ENCODE measurements at places on chromosomes 4 and X. TPM values are rescaled to one million over a fixed set of nuclear protein-coding genes. Genes with fewer than 3 reads are reported as not detected.

HPGD gene
- not detected for total RNA-seq

MMRN1 gene
- not detected for total RNA-seq

FGFBP2 gene
- not detected for total RNA-seq

NPY2R gene
- not detected for total RNA-seq

PHKA1 gene
- 9.3 TPM for total RNA-seq

CACNA1F gene
- not detected for total RNA-seq

MAP3K15 gene
- not detected for total RNA-seq

BCAP31 gene
- total RNA-seq, result 153 TPM

TCP11X2 gene
- not detected for total RNA-seq

TBX22 gene
- total RNA-seq, result not detected

DMRTC1 gene
- not detected for total RNA-seq

NDST4 gene
- total RNA-seq, result not detected

CLTRN gene
- total RNA-seq, result 0.44 TPM

SYNPO2 gene
- total RNA-seq, result 17.0 TPM
